ENCODE measurements at places on chromosomes 11 and 22. TPM values are rescaled to one million over a fixed set of nuclear protein-coding genes. Genes with fewer than 3 reads are reported as not detected.

Gene SYCE3
- 0.34 TPM for polyA plus RNA-seq

Gene RAG1
- 0.37 TPM for polyA plus RNA-seq

Gene PLAAT5
- polyA plus RNA-seq = not detected

Gene SLC25A45
- polyA plus RNA-seq = 0.17 TPM

GRCh38 chr11:71429701-71430100 is 18.5 kb downstream of the DHCR7 start:
- no peak for DNase-seq

DNA sequence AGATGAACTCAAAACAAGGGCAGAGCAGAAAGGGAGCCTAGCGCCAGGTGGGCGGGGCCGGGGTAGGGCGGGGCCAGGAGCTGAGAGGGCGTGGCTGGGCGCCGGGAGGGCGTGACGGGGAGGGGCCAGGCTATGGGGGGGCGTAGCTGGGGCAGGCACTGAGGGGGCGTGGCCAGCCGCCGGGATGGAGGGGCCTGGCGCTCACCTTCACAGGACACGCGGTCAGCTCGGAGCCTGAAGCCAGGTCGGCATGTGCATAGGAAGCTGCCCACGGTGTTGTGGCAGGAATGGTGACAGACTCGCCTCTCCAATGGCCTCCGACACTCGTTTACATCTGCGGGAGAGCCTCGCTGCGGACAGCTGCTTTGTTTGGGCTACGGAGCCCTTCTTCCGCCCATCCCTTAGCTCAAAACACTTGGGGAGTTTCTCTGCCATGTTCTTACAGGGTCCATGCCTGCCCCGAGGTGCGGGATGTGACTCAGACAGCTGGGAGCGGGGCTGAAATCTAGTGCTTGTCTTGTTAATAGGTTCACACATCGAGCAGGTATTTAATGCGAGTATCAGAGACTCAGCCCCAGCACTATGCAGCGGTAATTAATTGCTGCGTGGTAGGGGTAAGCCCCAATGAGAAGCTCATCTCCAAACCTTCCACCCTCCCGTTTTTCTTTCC is 13.4 kb downstream of the VWCE start:
- peak; percentile 69 for DNase-seq

DNA sequence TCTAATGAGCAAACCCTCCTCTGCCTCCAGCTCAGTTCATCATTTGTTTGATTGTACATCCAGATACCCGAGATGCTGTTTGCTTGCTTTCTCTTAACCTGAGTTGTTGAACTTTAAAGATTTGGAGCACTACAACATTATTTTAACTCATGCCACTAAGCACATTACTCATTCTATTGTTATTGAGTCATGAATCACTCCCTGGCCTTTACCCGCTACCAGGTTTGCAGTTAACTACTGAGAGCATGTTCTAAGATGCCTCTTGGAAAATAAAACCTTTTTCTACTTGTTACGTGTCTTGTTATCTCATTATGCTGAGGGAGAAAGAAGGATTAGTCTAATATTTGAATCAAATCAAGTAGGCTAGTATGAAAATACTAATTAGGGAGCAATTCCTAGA is 720.6 kb upstream of the ANO5 start:
- DNase-seq = peak; percentile 32

GRCh38 chr11:59528711-59529110 is 17.4 kb downstream of the OR4D9 start:
- DNase-seq = no peak

DNA sequence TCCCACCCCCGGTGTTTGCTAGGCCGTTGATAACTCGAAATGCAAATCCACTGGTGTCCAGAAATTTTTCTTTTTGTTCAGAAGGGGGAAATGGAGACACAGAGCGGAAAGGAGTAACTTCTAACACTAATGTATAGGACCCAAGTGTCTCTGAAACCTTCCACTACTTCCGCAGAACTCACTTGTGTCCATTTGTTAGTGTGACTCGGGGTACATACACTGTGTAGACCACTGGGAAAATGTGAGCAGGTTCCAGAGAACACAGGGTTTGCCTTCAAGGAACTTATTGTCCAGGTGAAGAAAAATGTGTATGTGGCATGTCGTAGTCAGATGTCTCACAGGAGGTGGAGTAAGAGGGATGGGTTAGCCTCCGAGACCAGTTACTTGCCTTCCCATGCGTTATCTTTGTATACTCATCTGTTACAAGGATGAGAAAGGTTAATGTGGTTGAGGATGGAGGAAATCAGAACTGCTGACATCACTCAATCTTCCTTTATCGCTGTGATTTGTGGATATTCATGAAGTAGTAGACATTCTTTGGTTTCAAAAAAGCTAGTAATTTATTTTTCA is 857 bp downstream of the ARCN1 start:
- DNase-seq = no peak

GRCh38 chr11:94171693-94172440 is 43.2 kb downstream of the PANX1 start:
- no peak for DNase-seq

DNA sequence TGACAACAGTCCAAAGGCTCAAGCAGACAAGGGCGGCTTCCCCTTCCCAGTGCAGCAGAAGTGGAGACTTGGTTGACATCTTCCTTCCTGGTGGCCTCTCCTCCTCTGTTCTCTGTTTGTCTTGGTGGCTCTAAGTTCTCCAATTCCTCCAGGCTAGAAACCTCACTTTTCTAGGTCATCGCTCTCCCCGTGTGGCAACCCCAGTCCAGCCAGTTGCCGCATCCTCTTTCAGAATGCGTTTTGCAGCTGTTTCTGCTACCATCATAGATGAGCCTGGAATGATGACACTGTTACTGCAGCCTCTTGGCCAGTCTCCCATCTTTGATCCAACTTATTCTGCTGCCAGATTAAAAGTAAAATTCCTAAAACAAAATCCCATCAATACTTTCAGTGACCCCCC is 201.5 kb downstream of the TRIM29 start:
- no peak for DNase-seq

Data from foreskin keratinocyte (primary cell).